ENCODE measurements at places on chromosomes 16 and 17. TPM values are rescaled to one million over a fixed set of nuclear protein-coding genes. Genes with fewer than 3 reads are reported as not detected.

KRTAP4-6 gene
- not detected for total RNA-seq

SLC16A5 gene
- 2.8 TPM for total RNA-seq

CCDC200 gene
- total RNA-seq: not detected

CTRL gene
- 0.38 TPM for total RNA-seq

IL17C gene
- not detected for total RNA-seq

GP1BA gene
- total RNA-seq: not detected

HIGD1B gene
- total RNA-seq: not detected

SCN4A gene
- total RNA-seq: not detected

DPH1 gene
- 13.0 TPM for total RNA-seq

NPIPA3 gene
- 1.2 TPM for total RNA-seq

TBC1D3C gene
- not detected for total RNA-seq

PIMREG gene
- total RNA-seq: not detected

SERPINF2 gene
- total RNA-seq: not detected

SMIM5 gene
- not detected for total RNA-seq

SBK1 gene
- under 0.01 TPM for total RNA-seq

SCARF1 gene
- total RNA-seq: 0.23 TPM

GID4 gene
- 4.2 TPM for total RNA-seq

ZG16 gene
- total RNA-seq: not detected

SLC5A11 gene
- total RNA-seq: not detected

BORCS6 gene
- 4.2 TPM for total RNA-seq

TBC1D3E gene
- total RNA-seq: not detected

LITAFD gene
- total RNA-seq: not detected

ABCC6 gene
- 0.30 TPM for total RNA-seq

QRICH2 gene
- 6.0 TPM for total RNA-seq

OR1A1 gene
- not detected for total RNA-seq

ITGAX gene
- total RNA-seq: not detected

NRN1L gene
- not detected for total RNA-seq

MRPL38 gene
- total RNA-seq: 22.0 TPM
